ENCODE measurements at places on chromosomes 4 and X.

DNA sequence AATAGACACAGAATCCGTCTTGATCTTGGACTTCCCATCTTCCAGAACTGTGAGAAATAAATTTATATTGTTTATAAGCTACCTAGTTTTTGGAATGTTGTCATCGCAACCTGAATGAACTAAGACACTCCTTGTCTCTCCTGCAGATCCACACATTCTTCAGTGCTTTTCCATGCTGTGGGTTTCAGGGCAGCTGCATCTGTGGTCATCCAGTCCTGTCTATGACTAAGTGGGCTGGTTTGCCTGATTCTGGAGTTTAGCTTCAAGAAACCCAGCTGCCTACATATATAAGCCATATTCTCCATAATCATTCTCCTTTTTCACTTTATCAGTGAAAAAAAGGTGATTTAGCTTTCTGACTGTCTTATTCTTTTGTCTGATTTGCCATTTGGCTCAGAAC lies 170.3 kb upstream of the KIT start:
- DNase-seq: no peak

GRCh38 chrX:139881130-139881529 lies 51.7 kb downstream of the ATP11C start:
- peak; percentile 56 for DNase-seq

DNA sequence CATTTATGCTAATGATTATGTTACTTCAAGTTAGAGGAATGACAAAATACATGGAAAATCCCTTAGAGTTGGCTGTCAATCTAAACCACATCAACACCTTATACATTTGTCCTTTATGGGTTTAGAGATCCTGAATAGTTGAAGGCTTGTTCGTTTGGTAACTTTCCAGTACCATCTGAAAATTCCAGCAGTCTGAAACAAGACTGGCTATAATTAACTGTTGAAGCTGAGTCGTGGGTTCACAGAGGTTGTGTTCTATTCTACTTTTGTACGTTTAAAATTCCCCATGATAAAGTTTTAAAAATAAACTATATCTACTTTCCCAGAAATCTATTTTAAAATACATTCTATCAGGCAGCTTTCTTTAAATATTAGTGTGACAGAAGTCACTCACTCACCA lies 73.0 kb downstream of the USP46 start:
- DNase-seq: no peak

GRCh38 chr4:15153662-15154061 lies 151.4 kb downstream of the CPEB2 start:
- DNase-seq: no peak

DNA sequence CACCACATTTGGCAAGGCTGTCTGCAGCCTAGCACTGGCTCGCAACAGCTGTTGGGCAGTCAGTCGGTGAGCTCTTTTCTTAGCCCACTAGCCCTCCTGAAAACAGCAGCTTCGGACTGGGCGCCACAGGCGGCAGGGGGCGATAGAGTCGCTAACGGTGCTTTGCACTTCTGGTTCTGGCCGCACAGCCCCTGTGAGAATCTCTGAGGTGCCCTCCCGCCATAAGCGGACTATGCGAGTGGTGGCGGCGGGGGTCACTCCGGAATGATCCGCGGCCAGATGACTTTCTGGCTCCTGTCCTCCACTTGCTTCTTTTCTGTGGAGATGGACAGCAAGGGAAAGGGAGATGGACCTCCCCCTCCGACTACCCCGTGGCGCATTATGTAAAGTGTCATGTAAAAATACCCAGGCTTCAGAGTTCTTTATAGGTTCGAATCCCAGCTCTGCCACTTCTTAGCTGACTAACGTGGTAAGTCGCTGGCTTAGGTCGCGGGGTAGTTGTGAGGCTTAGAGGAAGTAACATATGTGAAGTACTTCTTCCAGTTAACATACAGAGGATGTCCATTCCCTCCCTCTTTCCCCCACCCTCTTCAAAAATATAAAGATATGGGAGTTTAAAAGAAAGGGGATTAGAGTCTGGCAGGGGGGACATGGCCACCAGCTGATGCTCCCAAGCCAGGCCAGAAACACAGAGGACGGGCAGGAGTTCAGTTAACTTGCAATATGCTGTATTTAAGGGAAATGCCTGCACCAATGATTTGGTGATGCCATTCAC lies 11.0 kb downstream of the ARHGAP36 start:
- peak; percentile 4 for DNase-seq

GRCh38 chrX:143701460-143701859 lies 19.1 kb downstream of the SPANXN2 start:
- no peak for DNase-seq

DNA sequence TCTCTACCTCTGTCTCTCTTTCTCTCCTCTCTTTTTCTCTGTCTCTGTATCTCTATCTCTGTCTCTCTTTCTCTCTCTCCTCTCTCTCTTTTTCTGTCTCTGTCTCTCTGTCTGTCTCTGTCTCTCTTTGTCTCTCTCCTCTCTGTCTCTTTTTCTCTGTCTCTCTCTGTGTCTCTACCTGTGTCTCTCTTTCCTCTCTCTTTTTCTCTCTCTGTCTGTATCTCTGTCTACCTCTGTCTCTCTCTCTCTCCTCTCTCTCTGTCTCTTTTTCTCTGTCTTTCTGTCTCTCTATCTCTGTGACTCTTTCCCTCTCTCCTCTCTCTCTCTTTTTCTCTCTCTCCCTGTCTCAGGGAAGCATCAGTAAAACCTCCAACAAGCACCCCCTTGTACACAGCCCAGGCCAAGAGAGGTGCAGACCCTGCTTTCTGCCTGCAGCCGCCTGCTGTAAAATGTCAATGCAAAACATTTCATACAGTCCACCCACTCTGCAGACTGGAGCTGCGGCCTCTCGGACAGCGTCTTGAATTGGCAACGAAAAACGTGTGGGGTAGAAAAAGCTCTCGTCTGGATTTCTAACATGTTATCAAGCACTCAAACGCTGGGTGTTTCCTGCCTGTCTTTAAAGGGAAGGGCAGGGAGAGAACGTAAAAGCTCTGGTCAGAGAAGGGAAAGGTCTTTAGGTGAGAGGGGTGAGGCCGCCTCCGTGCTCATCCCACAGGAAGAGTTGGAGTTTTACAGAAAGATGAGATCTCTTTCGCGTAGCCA lies 3.7 kb upstream of the SHOX start:
- DNase-seq: no peak

GRCh38 chr4:161256716-161257115 lies 907.1 kb downstream of the FSTL5 start:
- no peak for DNase-seq

DNA sequence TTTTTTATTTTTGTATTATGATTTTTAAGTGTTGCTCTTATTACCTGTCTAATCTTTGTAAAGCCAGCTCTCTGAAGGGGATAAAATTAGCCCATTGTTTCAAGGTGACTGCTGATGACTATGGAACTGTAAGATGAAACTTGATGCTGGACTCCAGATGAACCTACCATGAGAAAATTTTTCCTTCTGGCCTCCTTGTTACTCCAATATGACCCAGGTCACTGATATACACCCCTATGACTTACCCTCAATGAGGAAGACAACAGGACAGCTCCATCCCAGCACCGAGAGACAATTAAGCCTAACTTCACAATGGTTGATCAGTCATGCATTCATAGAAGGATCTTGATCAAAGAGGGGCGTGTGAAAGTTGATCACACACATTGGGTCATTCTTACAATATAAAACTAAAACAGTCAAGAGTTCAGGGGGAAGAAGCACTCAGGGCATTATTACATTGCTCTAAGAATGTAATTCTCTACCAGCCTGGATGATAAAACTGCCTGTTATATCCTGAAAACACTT lies 230.8 kb upstream of the AGTR2 start:
- DNase-seq: no peak

- no peak for DNase-seq
Measured at GRCh38 chr4:113437129-113437528, 324.4 kb downstream of the CAMK2D start.

DNA sequence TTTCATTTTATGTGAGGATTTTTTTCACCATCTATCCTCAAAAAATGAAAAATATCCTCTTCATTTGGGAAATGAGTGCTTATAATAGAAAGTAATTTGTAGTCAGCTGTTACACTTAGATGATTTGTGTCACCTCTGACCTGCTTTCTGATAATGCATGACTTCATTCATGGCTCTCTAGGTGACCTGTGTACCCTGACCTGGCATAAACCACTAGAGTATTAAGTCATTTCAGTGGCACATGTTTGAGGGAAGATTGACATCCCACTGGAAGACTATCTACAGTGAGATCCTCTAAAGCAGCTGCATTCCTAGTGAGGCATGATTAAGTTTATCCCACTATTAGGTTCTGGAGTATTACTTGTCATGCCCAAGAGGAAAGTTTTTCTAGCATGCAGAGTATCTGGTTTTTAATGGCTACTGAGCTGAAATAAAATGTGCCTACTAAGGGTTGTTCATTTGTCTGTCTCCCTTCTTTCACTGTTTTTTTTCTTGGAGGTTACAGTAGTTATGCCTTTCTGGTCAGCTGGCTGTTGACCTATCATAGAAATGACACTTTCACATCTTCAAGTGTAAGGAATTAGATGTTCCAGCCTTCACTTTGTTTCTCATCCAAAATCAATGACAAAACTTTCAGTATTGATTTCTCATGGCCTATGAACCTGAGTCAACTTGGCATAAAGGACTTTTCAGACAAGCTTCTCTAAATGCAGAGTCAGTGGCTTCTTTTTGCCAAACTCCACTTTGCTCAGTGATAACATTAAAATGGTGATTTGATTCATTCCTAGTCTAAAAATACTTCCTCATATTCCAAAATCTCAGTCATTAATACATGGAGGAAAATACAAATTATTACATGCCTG lies 33.1 kb downstream of the TET2 start:
- peak; percentile 9 for DNase-seq
